ENCODE measurements at places on chromosomes 7 and 10.

GRCh38 chr10:50453940-50454339, 169.8 kb downstream of the SGMS1 start:
- no peak for DNase-seq

DNA sequence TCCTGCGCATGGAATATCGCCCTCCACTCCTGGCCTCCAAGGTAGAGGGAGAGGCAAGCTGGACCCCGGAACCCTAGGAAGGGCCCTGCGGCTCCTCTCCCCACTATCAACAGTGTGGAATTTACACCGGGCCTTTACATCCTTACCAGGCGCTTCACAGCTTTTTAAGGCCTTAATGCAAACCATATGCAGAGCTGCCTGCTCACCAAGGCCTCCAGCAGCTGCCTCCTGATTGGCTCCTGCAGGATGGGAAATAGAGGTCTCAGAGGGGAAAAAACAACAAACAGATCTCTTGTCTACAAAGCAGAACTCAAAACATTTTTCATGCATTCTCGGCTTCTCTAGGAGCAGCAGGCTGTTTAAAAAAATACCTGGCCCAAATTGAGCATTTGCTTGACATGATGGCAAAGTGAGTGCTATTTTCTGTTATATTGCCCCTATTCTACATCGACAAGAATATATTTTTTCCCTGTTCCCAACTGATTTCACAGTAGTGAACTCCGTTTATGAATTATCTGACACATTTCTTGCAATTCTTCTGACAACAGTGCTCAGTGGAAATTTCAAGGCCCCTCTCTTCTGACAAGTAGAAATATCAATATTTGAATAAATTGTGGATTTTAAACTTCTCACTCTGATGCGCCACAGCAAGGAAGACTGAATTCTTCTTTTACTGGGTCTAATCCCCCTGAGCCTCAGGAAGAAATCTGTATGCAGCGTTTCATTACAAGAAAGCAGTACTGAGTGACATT, 51.7 kb downstream of the EBF3 start:
- DNase-seq = no peak

GRCh38 chr7:17528636-17529035, 230.2 kb downstream of the AHR start:
- DNase-seq = no peak

- no peak for DNase-seq
Measured at GRCh38 chr10:83649471-83649870, 489.8 kb upstream of the GHITM start.

- DNase-seq = no peak
Measured at GRCh38 chr10:129870961-129871621, 93.0 kb downstream of the EBF3 start.

DNA sequence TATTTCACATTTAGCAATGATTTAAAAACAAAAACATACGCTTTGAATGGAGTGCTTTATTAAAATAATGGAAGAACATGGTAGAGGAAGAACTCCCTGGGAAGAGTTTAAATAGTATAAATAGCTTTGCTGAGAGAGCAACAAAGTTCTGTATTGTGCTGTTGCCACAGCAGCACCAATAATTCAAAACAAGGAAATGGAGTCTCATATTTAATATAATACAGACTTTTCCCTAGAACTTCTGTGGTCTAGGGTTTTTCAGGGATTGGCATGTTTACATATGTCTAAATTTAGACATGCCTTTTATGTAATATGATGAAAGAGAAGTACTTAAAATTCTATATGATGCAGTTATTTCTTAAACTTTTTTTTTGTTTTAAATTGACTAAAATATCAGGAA, 217.2 kb upstream of the HDAC9 start:
- DNase-seq = no peak

DNA sequence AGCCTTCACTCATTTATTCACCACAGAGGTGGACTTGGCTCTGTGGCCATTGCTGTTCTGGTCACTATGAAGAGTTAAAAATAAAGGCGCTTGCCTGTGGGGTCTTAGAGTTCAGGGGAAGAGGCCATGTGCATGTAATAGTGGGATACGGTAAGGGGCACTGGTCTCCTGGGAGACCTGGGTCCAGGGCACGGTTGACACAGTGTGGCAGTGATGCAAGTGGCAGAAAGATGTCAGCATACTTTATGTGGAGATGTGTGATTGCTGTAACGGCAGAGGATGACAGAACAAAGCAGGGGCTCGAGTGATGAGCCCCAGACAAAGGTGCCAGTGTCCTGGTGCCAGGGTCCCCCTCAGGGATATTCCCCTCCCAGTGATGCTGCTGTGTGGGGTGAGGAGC, 8.6 kb downstream of the ZSCAN25 start:
- DNase-seq = no peak

- no peak for DNase-seq
Measured at GRCh38 chr7:132286836-132287235, 289.4 kb downstream of the PLXNA4 start.

GRCh38 chr7:77699056-77699455, 2.8 kb downstream of the RSBN1L start:
- DNase-seq = no peak

DNA sequence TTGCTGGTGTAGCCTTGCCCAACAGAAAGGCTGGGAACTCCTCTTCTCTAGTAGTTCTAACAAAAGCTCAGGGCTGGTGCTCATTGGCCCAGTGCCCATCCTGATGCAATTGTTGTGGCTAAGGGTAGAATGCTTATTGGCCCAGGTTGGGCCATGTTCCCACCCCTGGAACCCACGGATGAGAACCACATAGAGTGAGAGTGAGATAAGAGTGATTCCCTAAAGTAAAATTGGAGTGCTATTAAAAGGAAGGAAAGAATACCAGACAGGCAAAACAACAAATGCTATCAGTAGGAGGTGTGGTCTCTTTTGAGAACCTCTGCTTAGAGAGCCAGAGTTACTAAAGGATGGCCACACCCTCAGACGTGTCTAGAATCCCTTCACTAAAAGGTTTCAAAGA, 49.2 kb downstream of the LGI1 start:
- DNase-seq = no peak

GRCh38 chr7:120207037-120207436, 65.9 kb upstream of the KCND2 start:
- no peak for DNase-seq

DNA sequence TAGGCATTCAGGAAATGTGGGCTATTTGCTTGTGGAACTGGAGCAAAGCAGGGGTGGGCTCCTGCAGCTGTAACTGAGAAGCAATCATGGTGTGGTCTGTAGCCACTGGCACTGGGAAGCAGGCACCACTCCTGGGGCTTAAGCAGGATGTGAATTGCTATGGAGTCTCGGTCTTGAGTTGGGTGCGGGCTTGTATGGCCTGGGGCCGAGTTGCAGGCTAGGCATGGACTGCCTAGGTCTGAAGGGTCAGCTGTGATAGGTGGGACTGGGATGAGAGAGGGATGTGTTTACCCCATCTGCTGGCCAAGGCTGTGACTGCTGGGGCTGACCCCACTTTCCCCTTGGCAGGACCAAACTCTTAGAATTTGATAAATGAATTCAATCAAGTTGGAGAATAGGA, 43.0 kb downstream of the ADCY1 start:
- DNase-seq = no peak

DNA sequence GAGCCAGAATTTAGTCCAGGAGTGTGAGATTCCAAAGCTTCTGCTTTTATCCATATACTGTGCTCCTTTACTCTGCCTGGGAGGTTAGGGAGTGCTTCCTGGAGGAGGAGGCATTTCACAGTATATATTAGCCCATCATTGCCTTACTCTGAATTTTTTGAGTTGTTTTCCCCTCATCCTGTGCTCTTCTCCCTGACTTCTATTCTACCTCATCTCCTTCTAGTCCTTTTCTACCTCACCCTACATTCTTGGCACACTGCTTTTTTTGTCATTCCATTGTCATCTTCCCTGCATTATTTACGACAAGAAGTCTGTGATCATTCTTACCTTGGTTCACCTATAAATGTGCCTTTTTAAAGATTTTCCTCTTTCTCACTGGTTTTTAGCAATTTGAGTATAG, 21.3 kb downstream of the STK17A start:
- DNase-seq = no peak

- DNase-seq = no peak
Measured at GRCh38 chr7:122301858-122302760, 2.4 kb downstream of the FEZF1 start.

GRCh38 chr10:116590590-116591444, at the start of gene PNLIPRP1:
PNLIPRP1 (plus strand) TSS chr10:116590959; CDS start chr10:116591130, 171 bp downstream.
- DNase-seq = no peak

GRCh38 chr10:11685787-11686218, 56.4 kb upstream of the ECHDC3 start:
- DNase-seq = no peak

DNA sequence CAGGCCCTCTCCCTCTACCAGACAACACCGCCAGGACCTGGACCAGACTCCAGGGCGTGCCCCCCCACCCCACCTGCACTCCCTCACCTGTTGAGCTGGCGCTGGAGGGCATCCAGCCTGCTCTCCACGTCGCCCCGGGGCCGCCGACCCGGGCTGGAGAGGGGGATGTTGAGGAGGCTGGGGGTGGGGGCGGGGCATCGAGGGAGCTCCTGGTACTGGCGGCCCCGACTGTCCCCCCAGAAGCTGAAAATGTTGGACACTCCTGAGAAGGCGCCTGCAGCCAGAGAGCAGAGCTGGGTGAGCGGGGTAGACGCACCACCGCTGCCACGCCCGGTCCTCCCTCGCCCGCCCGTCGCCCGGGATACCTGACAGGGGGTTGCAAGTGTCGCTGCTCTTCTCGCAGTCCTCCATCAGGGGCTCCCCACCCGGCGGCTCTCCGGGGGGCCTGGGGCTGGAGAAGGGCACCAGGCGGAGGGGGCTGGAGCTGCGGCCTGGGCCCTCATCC, 30.8 kb downstream of the KCNH2 start:
- DNase-seq = no peak

GRCh38 chr10:24205821-24206220, 3.1 kb upstream of the KIAA1217 start:
- DNase-seq = no peak

- no peak for DNase-seq
Measured at GRCh38 chr10:128525444-128525843, 399.2 kb upstream of the MKI67 start.

DNA sequence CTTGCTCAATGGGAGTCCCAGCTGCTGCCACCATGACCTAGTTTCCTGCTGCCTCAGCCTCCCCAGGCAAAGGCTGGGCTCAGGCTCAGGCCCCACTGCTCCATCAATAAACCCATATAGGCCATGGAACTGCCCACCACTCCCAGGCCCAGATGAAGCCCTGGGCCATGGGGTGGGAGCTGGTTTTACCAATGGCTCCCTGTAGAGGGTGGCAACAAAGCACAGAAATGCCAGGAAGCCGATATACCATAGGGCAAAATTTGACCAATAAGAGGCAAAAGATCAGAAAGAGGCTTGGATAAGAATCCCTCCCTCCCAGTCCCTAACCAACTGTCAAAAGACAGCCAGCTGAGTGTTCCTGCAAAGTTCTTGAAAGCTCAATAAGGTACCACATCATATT, 101.8 kb upstream of the DOCK1 start:
- no peak for DNase-seq

GRCh38 chr7:157401567-157402387, 65.0 kb downstream of the DNAJB6 start:
- DNase-seq = no peak

DNA sequence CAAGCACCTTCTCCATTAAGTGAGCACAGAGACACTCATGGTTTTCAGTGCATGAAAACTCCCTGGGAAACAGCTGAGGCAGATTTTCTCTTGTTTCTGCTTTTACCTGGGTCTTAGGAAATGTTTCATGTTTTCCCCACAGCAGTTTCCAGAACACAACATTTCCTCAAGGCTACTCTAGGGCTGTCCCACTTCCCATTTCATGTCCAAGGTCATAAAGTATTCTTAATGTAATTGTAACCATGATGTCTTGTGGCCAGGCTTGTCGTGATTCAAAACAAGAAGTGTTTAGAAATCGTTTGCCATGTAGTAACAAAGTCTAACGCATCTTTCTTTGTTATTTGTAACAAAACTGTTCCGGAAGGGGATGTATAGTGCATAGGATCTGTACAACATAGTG, 83.8 kb upstream of the NRP1 start:
- DNase-seq = no peak

DNA sequence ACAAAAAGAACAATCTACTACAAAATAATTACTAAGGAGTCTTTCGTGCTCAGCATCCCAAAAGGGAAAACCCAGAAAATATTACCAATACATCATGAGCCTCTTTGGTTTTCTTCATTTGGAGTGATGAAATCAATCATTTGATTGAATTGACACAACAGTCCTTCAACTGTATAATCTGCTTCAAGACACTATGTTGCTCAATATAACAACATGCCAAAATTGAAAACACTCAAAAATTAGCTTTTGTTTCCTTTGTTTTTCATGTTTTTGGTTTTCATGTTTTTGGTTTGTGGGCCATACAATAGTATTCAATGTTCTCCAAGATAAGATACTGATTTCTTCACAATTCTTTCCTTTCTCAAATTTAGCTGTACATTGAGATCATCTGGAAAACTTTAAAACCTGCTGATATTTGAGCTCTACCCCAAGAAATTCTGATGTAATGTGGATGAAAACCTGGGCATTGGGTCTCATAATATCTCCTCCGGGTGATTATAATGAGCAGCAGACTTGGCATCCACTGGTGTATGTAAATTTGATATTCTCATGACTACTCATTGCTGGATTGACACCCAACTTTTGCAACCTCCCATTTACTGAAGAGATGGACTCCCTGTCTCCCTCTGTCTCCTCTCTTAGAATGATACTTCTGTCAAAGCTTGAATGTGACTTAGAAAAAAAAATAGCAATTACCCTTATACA, 4.6 kb downstream of the SOSTDC1 start:
- no peak for DNase-seq

DNA sequence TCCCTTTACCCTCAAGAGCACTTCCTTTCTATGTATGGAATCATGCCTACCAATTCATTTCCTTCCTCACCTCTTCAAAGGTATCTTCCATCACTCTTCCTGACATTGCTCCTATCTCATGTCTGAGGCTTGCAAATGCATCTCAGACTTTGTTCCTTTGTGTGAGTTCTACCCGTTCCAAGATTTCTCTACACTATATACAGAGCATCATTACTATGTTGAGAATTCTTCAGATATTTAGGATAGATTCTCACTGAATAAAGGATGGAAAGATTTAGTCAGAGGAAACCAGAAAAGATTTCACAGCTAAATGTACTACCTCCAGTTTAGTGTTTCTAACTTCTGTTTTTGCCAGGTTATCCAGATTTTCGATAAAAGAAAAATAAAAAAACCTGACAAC, 462.7 kb downstream of the PHTF2 start:
- no peak for DNase-seq

DNA sequence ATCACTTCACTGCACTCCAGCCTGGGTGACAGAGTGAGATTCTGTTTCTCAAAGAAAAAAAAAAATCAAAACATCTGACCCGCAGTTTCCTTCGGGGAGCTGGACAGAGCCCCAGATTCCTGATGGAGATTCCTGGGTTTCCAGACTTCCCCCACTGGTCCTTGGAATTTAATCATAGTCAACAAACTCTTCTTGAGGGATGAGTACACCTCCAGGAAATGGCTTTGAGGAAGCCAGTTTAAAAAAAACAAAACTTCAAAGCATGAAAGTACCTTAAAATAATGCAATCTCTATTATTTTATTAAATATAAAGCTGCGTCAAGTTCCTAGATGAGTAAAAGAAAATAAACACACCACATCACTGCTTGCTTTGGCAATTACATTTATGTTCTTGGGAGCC, 1.2 kb upstream of the MAD1L1 start:
- DNase-seq = no peak

- no peak for DNase-seq
Measured at GRCh38 chr7:66296557-66296956, 91.4 kb downstream of the TPST1 start.

- DNase-seq = no peak
Measured at GRCh38 chr7:31084226-31084625, 32.1 kb downstream of the ADCYAP1R1 start.

GRCh38 chr7:13307040-13307439, 619.6 kb downstream of the ARL4A start:
- DNase-seq = no peak

Data from CD8-positive, alpha-beta memory T cell (primary cell).